Stimulated activated CD8-positive, alpha-beta memory T cell treated with anti-CD3 and anti-CD28 coated beads, Interleukin-15, amount 100 ng/mL, for 48 hours (primary cell): ENCODE measurements at places on chromosomes 16 and 17.

DNA sequence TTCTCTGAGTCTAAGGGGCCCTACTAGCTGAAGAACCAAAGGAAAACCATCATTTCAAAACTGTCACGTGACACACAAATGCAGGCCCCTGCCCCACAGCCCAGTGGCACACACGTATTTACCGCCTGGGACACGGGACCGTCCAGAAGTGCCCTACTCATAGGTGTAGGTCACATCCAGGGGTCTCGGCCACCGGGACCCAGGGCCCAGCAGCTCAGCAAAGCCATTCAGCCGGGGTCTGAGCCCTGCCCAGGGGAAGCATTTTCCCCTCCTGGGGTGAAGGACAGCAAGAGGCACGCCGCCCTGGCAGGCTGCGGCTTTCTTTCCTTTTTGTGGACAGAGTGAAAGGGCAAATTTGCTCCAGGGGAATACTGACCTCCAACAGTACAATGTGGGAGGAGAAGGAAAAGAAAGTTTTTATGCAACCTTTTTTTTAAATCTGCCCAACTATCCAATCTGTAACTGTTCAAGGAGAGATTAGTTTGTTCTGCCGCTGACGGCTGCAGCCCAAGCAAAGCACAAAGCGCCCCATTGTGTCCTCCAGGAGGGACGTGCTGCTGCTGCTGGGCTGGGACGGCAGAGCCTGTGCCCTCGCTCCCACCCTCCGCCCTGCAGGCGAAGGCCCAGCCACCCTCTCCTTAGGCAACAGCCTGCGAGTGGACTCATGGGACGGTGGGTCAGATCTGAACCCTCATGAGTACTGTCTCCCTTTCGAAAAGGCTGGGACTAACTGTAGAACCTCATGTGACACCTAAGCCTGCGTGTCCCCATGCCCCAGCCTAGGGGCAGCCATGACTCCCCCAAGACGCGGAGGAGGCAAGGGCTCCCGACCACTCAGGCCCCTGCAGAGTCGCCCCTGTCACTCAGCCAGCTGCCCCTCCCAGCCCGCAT lies 21.3 kb downstream of the SLC7A5 start:
- no peak for DNase-seq

- DNase-seq: no peak
Observed at GRCh38 chr17:28702026-28702751, 9.5 kb downstream of the PROCA1 start.

- no peak for DNase-seq
Observed at GRCh38 chr17:72393553-72393952, 272.7 kb downstream of the SOX9 start.

DNA sequence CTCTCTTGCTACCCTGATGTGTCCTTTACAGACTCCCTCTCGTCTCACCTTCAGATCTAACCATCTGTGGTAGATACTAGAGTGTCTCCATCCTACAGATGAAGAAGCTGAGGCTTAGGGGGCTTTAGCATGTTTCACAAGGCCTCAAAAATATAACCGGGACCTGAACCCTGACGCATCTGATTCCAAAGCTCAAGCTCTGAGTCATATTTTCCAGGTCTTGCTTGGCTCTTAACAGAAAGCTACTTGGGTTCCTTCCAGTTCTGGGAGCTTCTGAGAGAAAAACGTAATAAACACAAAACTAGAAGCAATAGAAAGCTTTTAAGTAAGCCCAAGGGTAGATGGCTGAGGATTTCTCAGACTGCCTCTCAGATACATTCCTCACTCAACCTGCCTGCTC lies 224.3 kb upstream of the EEF2KMT start:
- no peak for DNase-seq

DNA sequence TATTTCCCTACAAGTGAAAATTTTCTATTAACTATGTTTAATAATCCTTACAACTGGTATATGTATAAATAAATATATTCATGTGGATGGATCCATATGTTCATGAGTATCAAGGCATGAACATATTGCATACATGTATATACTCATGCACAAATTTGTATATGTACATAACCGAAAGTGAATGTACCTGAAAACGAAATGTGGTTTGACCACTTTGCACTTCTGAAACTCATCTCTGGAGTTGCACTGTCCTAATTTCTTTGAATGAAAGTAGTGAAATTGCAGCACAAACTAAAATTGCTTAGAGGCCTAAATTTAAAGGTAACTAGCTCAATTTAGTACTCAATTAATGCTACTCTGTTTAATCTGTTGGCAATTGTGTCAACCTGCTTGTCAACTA lies 27.4 kb upstream of the GNAO1 start:
- DNase-seq: no peak

DNA sequence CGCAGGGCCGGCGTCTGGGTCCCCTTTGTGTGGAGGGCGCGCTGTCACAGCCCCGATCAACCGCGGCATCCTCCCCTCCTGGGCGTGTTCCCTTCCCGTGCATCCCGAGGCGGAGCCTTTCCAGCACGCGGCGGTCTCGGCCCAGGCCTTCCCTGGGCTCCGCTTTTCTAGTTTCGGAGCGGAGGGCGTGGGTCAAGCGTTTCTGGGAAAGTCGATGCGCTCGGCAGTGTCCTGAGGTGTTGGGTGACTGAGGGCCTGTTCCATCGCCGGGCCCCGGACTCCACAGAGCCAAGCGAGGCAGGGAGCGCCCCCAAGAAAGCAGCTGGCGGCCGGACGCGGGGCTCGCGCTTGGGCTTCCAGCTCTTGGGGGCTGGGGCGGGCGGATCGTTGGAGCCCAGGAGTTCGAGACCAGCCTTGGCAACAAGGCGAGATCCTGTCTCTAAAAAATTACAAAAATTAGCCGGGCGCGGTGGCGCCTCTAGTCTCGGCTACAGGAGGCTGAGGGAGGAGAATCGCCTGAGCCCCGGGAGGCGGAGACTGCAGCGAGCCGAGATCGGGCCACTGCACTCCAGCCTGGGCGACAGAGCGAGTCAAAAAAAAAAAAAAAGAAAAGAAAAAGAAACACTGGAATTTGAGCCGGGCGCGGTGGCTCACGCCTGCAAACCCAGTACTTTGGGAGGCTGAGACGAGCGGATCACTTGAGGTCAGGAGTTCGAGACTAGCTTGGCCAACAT lies 806 bp downstream of the IFT140 start:
- DNase-seq: no peak

GRCh38 chr17:7229504-7229903 lies 4.8 kb downstream of the DVL2 start:
- no peak for DNase-seq

GRCh38 chr17:45948881-45949624 lies 50.0 kb upstream of the STH start:
- DNase-seq: peak; percentile 55

GRCh38 chr17:59375857-59376256 lies 44.4 kb downstream of the YPEL2 start:
- DNase-seq: no peak

GRCh38 chr16:10989559-10989958 lies 45.2 kb downstream of the CLEC16A start:
- no peak for DNase-seq

- DNase-seq: no peak
Observed at GRCh38 chr17:15649861-15650421, 30.4 kb upstream of the FBXW10B start.

DNA sequence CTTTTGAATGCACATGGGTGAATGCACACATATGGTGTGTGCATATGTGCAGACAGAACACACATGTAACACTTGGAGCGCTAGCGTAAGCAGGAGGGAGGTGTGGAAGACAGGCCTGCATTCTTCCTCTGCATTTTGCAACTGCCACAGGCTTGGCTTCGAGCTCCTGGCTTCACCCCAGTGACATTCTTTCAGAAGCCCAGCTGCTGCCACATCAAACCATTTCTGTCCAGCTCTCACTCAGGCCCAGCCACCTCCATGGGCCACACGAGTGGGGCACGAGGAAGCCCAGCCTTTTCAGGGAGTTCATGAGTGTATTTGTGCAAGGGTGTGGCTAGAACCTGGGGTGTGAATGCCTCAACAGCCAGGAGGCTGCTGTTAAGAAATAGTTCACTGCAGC lies 18.8 kb downstream of the LGALS3BP start:
- DNase-seq: no peak

DNA sequence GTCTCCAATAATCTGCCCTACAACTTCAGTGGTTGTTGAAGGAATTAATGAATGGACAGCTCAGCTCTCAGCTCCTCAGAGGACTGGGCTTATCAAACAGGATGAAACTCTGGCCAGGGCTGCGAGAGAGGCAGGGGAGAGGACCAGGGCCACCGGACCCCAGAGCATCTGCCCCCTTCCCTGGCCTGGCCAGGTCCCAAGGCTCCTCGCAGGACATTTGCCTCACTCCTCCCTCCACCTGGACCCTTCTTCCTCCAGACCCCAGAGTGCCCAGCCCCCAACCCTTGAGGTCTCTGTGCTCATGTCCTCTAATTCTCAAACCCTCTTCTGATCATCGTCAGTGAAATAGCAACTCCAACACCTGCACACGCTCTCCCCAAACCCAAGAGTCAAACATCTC lies 3.7 kb downstream of the CD300C start:
- no peak for DNase-seq

DNA sequence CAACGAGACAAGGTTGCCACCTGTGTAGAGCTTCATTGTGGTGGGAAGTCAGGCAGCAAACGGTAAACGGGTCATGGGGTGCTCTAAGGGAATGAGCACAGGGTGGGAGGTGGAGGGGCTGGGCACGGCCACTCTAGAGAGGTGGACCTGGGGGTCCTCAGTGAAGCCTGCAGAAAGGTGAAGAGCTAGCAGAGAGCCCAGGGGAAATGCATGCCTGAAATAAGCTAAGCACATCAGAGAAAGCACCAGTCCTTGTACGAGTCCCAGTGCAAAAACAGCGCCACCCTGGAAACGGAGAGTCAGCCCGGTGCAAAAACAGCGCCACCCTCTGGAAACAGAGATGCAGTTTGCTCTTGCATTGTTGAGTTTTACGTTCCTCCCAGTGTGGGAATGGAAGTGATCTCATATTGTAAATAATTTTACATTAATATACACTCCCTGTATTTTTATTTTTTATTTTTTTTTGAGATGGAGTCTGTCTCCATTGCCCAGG lies 65.0 kb downstream of the TBC1D16 start:
- DNase-seq: no peak

GRCh38 chr16:90004577-90004976 lies 14.7 kb downstream of the DBNDD1 start:
- DNase-seq: no peak

GRCh38 chr16:5336941-5337340 lies 239.3 kb upstream of the EEF2KMT start:
- no peak for DNase-seq

DNA sequence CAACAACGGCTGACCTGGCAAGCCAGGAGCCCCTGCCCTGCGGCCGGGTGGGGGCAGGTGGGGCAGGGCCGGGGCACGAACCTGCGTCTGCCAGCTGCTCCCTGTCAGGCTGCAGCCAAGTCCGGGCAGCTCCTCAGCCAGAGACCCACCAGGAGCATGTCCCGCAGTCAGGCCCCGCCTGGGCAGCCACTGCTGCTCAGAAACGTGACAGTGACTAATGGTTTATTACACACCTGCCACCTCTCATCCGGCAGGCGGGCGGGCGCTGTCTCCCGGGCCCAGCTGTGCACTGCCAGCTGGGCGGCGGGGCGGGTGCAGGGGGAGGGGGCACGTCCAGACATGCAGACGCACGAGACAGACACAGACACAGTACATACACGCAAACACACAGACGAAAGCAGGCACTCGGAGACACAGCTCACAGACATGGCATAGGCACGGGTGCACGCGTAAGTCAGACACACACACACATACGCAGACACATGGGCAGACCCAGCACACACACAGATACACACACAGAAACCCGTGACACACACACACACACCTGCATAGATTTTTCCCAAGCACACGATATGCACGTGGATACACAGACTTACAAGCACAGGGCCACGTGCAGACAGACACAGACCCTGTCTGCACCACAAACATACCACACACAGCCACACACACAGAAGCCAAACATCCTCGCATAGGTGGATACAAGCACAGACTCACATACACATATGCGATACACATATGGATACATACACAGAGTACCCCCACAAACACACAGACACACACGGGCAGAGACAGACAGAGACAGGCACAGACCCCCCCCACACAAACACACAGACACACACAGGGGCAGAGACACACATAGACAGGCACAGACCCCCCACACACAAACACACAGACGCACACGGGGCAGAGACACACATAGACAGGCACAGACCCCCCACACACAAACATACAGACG lies 248.3 kb upstream of the CIBAR2 start:
- no peak for DNase-seq

- DNase-seq: no peak
Observed at GRCh38 chr17:8918807-8919465, 46.6 kb downstream of the PIK3R5 start.

GRCh38 chr16:7545251-7545650 lies 212.6 kb downstream of the RBFOX1 start:
- DNase-seq: no peak

- no peak for DNase-seq
Observed at GRCh38 chr17:81967244-81967532, 6.2 kb upstream of the NOTUM start.

DNA sequence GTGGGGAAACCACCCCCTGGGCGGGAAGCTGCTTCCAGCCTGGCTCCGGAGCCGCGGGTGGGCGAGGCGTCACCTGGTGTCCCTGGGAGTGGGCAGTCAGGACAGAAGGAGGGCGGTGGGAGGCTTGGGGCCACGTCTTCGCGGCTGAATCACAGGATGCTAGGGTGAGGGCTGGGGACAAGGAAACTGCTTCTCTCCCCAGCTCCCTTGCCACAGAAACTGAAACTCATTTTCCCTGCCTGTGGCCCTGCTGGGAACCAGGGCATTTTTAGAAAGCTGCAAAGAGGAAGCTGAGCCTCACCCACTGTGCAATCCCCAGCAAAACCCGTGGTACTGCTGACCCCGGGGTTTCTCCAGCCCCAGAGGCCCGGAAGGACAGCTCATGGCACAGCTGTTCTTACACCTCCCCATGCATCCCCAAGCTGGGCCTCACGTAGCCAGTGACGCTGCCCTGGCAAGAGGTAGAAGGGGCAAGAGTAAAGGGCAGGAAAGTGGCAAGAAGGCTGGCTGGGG lies 8.2 kb downstream of the RHBDF2 start:
- DNase-seq: peak; percentile 48
